ENCODE measurements at places on chromosomes 5 and 9.
A peak's percentile ranks its signal among the peaks of the same experiment; 100 is the strongest.

- H3K4me1 ChIP-seq, result no peaks in the 10 kb centered on the region
- DNase-seq, result no peak
- H3K27me3 ChIP-seq, result no peaks in the 10 kb centered on the region
- H3K4me3 ChIP-seq, result no peak overlapping the region
Measured at GRCh38 chr9:125787715-125788114, 40.5 kb downstream of the PBX3 start.

GRCh38 chr5:14851050-14851419 is 20.5 kb downstream of the ANKH start:
- H3K27me3 ChIP-seq, result no peaks in the 10 kb centered on the region
- peaks cover 8% of the 10 kb centered on the region for H3K4me1 ChIP-seq
- DNase-seq, result no peak
- H3K4me3 ChIP-seq, result no peak overlapping the region

DNA sequence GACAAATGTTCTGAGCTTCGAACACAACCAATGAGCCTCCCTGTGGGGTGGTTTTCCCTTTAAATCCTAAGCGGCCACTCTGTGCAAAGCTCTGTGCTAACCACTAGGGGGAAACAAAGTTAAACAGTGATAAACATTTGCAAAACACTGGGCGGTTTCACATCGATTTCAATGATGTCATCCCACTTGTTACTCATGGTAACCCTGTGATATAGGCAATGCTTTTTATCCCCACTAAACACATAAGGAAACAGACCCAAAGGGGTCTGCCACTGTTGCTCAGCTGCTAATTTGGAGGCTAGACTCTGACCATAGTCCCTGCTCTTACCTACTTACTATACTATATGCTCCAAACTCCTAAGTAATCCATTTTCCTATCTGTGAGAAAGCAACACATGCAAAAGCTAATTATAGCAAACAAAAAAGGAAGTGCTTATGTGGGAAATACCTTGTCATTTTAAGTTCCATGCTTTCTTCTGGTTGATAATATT is 57.3 kb downstream of the PTPN3 start:
- H3K36me3 ChIP-seq, result no peaks in the 10 kb centered on the region
- peak overlapping the region; percentile 89 for H3K27ac ChIP-seq
- no peaks in the 10 kb centered on the region for H3K27me3 ChIP-seq
- DNase-seq, result peak; percentile 77

DNA sequence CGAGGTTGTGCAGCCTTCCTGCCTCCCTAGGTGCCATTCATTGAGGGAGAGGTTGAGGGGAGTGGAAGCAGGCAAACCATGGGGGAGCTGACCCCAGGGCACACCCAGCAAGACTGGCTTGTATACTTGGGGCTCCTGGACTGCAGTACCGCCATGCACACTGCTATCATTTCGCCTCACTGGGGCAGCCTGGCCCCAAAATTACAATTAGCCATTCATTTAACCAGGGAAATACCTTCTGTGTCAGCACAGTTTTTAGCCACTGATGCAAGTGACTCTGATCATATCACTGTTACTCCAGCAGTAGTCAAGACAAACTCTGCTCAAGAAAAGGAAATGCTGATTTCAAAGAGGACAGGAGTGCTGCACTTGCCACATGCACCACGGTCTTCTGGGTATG is 109.7 kb downstream of the TRIO start:
- H3K27me3 ChIP-seq, result no peaks in the 10 kb centered on the region
- no peak overlapping the region for H3K27ac ChIP-seq
- H3K4me1 ChIP-seq, result peaks cover 8% of the 10 kb centered on the region
- H3K36me3 ChIP-seq, result no peaks in the 10 kb centered on the region

GRCh38 chr5:6026766-6027406 is 351.5 kb downstream of the MED10 start:
- peak; percentile 26 for DNase-seq
- H3K27ac ChIP-seq, result no peak overlapping the region
- H3K27me3 ChIP-seq, result no peaks in the 10 kb centered on the region
- H3K4me3 ChIP-seq, result no peak overlapping the region
- no peaks in the 10 kb centered on the region for H3K4me1 ChIP-seq
- H3K36me3 ChIP-seq, result no peaks in the 10 kb centered on the region

DNA sequence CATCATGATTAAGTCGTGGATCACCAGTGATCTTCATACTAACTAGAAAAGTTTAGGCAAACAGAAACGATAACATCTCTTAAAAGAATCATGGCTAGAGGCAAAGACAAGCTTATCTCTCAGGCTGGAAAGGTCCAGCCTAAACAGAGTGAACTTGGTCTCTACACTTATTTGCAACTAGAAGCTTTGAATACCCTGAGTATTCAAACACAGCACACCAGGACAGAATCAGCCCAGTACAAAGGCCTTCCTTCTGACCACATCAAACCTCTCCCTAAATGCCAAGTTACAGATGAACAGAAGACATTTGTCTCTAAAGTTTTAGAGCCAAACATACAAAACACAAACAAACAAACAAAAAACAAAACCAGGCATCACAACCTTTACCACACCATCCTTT is 57.2 kb downstream of the ELAVL2 start:
- no peaks in the 10 kb centered on the region for H3K36me3 ChIP-seq
- H3K4me1 ChIP-seq, result no peaks in the 10 kb centered on the region
- H3K27ac ChIP-seq, result no peak overlapping the region
- no peak for DNase-seq

GRCh38 chr9:133585481-133586351 is 23.5 kb downstream of the FAM163B start:
- H3K4me1 ChIP-seq, result no peaks in the 10 kb centered on the region
- no peaks in the 10 kb centered on the region for H3K36me3 ChIP-seq

- no peak overlapping the region for H3K27ac ChIP-seq
- no peak for DNase-seq
- H3K4me1 ChIP-seq, result no peaks in the 10 kb centered on the region
- H3K4me3 ChIP-seq, result no peak overlapping the region
- no peaks in the 10 kb centered on the region for H3K27me3 ChIP-seq
Measured at GRCh38 chr9:115141612-115142011, 23.7 kb upstream of the TNC start.

GRCh38 chr5:80754900-80755299 is 100.1 kb upstream of the DHFR start:
- H3K4me3 ChIP-seq, result no peak overlapping the region
- no peak overlapping the region for H3K27ac ChIP-seq
- H3K36me3 ChIP-seq, result no peaks in the 10 kb centered on the region
- no peaks in the 10 kb centered on the region for H3K4me1 ChIP-seq
